ENCODE measurements at places on chromosomes 6 and 20.
A peak's percentile ranks its signal among the peaks of the same experiment; 100 is the strongest.

GRCh38 chr6:121984956-121985355 lies 414.5 kb upstream of the HSF2 start:
- no peak for DNase-seq

- no peak for DNase-seq
Observed at GRCh38 chr6:152571089-152571488, 66.1 kb downstream of the SYNE1 start.

GRCh38 chr6:31689249-31690110 lies 8.6 kb upstream of the LY6G5C start:
- no peak for DNase-seq

DNA sequence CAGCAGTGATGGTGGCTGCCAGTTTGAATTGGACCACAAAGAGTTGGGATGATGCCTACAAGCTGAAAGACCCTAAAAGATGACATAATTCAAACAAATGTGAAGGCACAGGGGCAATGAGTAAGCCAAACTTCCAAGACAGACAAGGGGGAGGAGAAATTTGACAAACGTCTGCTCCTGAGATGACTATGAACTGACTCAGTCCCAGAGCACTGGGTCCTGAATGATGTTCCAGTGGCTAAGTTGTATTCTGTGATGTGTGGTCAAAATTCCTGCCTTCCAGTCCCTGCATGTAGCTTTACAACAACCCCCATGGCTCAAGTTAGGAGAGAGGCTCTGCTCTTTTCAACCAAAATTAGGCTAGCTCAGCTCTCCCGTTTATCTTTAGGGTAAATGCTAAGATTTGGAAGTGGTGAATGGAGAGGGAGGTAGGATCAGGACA lies 86.1 kb upstream of the SIRPA start:
- no peak for DNase-seq

DNA sequence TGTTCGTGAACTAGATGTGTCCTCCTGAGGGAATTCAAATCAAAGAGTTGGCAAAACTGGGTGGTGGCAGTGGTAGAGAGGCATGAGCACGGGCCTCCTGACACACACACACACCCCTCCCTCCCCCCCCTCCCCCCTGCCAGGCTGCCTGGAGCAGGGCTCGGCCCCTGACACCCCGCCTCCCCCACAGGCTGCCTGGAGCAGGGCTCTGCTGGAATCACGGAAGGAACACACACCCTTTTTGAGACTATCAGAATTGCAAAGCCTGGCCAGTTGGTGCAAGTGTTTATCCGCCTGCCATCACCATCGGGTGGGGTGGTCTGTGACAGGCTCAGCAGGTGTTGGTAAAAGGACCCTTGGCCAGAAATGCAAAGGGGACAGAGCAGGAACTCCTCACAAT lies 59.0 kb downstream of the FAM120B start:
- no peak for DNase-seq

DNA sequence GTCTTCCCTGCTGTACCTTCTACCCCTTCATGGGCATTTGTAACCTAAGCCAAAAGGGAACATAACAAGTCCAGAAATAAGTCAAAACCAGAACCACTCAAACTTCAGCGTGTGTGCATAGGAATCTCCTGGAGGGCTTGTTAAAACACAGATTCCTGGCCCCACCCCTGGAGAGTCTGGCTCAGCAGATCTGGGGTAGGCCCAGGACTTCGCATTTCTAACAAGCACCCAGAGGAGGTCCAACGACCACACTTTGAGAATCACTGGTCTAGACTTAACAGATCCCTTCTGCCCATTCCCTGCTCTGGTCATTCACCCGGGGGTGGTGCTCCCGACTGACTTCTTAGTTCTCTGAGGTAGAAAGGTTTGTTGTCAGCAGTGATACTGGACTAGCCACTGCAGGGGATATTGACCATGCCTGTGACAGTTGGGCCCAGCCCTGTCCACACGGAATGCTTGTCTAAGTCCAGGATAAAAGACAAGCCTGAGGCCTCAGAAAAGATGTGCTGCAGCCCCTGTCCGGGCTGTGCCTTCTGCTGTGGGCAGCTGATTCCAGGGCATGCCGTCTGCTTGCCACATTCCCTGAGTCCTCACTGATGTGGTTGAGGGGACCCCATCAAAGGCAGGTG lies 68.6 kb downstream of the SYNJ2 start:
- DNase-seq: no peak

GRCh38 chr6:132298344-132298949 lies 102.8 kb downstream of the MOXD1 start:
- DNase-seq: peak; percentile 35

- DNase-seq: no peak
Observed at GRCh38 chr6:168884050-168884645, 369.5 kb downstream of the THBS2 start.

GRCh38 chr6:4180652-4181255 lies 45.4 kb upstream of the ECI2 start:
- DNase-seq: no peak

- no peak for DNase-seq
Observed at GRCh38 chr6:28809947-28810658, 113.7 kb downstream of the TRIM27 start.

GRCh38 chr6:93580446-93580845 lies 161.1 kb upstream of the EPHA7 start:
- no peak for DNase-seq

- no peak for DNase-seq
Observed at GRCh38 chr6:136624347-136624746, 74.1 kb upstream of the MAP7 start.

DNA sequence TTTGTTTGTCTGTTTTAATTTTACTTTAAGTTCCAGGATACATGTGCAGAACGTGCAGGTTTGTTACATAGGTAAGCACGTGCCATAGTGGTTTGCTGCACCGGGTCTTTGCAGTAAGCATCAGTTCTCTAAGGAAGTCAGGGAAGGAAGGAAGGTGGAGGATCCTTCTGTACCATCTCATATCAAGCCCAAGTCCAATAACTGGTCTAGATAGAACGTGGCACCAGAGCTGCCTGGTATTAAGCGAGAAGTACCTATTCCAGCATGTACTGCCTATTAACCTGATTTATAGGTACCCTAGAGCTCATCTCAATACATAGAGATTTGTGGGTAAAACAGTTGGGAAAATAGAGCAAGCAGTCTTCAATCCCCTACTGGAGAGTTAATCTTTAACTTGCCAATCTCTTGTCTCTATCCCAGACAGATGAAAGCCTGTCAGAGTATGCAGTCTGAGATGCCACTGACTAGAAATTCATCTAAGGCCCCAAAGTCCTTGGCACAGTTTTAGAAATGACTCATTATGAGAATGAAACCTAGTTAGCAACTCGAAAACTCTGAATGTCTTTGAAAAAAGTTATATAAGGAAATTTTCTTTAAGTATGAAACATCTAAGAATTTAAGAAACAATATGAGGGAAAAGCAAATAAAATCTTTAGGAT lies 144.9 kb downstream of the TFAP2A start:
- no peak for DNase-seq

GRCh38 chr20:25588491-25588890 lies 3.2 kb upstream of the NINL start:
- DNase-seq: no peak

DNA sequence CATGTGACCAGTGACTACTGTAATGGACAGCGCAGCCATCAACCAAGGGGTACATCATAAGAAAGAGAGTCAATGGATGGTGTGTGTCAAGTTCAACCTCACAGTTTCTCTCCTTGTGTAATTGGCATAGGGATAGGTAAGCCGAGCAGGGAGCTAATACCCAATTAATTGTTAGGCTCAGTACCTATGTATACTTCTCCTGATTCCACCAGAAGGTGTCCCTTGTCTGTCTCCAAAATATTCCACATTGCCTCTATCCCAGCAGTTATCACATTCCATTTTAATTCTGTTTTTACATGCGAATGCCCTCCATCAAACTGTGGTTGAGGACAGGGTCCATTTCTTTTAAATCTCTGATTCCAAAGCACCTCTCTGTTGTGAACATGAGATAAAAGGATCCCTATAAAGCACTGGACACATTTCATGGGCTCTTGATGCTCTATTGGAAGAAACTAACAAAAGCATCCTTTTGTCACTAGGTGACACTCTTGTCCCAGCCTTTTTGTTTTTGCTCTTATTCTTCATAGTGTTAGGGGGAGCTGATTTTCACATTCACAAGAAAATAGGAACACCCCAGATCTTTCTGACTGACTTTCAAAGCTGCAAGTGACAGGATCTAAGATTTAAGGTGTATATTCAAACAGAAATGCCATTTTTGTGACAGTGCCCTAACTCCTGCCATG lies 38.9 kb downstream of the FBXO9 start:
- no peak for DNase-seq

DNA sequence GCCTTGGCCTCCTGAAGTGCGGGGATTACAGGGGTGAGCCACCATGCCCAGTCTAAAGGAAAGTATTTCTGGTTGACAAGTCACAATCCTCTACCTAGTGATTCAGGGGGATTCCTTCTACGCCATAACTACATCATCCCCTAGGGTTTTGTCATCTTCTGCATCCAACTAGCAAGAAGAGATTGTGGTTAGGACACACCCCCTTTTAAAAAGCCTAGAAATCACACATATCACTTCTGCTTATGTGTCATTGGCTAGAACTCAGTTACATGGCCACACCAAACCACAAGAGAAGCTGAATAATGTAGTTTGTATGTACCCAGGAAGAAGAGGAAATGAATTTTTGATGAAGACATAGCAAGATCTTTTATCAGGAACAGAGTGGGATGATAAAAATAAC lies 14.7 kb upstream of the CHD6 start:
- DNase-seq: no peak

GRCh38 chr6:119352001-119352400 lies 2.4 kb upstream of the MAN1A1 start:
- no peak for DNase-seq

DNA sequence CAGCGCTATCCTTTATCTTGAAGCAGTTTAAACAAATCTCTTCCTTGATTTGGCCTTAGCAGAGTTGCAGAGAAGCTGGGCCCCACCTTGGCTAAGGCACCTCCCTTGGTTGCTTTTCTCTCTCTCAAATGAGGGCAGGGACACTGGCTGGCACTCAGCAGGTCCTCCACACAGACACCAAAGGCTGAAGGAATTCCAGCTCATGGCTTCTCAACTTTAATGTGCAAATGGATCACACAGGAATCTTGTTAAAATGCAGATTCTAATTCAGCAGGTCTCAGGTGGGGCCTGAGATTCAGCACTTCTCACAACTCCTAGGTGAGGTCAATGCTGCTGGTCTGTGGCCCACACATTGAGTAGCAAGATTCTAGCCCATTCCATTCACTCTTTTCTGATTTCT lies 25.7 kb downstream of the RIMS4 start:
- DNase-seq: no peak

DNA sequence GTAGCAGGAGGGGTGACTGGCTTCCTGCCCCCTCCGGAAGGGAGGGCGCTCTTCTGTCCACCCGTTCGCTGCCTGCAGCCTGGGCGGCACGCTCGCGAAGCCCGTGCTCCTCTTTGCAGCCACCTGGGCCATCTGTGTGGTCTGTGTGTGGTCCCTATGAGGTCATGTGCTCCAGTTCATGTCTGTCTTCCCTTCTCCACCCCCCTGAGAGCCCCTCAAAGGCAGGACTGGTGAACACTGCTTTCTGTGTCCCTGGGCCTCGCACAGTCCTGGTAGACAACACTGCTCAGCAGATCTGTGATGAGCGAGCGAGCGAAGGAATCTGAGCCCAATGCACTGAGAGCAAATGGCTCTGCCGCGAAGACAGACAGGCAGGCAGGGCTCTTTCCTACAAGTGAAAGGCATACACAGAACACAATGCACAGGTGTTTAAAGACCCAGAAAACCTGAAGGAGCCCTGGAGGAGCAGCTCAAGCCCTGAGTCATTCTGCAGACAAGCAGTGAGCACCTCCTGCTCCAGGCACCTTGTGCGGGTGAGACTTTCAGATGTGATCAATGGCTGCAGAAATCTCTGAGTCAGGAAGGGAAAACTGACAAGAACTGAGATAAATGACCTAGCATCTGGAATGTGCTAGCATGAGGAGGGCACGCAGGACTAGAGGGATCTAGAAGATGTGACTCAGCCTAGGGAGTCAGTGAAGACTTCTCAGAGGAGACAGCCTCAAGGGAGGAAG lies 27.1 kb downstream of the PPP1R3G start:
- no peak for DNase-seq

DNA sequence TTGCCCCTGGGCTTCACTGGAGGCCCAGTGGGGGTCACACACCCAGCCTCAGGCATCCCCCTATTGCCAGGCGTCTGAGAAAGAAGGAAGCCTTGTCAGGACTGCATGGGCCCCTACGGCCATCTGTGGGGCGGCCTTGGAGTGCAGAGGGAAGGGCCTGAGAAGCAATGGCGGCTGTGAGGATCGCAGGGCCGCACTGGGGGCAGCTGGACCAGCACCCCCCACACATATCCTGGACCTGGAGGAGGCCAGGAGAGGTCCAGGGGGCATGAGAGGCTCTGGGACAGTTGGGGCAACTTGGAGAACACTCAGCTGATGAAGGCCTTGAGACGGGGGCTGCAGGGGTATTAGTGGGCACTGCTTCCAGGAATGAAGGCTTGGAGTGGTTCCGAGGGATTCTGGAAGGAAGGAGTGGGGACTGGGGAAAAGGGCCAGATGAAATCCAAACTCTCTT lies 16.5 kb downstream of the MDFI start:
- no peak for DNase-seq

- DNase-seq: no peak
Observed at GRCh38 chr6:168394606-168395005, 46.4 kb upstream of the SMOC2 start.

- no peak for DNase-seq
Observed at GRCh38 chr6:291204-291696, 1.0 kb upstream of the DUSP22 start.

GRCh38 chr6:75762063-75762462 lies 13.0 kb downstream of the MYO6 start:
- DNase-seq: no peak

GRCh38 chr6:57024321-57024720 lies 22.2 kb upstream of the KIAA1586 start:
- DNase-seq: no peak

DNA sequence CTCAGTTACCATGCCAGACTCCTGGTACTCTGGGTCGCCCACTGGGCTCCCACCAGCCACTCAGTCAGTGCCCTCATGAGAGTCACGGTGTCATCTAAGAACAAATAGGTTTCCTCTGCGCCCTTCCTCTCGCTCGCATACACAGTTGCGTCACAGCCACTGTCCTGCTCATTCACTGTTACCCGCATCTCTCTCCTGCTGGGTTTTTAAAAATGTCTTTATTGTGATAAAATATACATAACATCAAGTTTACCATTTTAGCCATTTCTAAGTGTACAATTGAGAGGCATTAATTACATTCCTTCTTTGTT lies 4.0 kb downstream of the TEAD3 start:
- no peak for DNase-seq

GRCh38 chr6:107620732-107621131 lies 130.8 kb downstream of the SOBP start:
- DNase-seq: no peak
